Left colon (tissue), 2 donors: ENCODE measurements at places on chromosomes 6 and 20. TPM values are rescaled to one million over a fixed set of nuclear protein-coding genes. Genes with fewer than 3 reads are reported as not detected.

Gene COL11A2
- 0.55 TPM for total RNA-seq

Gene ANGPT4
- total RNA-seq: not detected

DNA sequence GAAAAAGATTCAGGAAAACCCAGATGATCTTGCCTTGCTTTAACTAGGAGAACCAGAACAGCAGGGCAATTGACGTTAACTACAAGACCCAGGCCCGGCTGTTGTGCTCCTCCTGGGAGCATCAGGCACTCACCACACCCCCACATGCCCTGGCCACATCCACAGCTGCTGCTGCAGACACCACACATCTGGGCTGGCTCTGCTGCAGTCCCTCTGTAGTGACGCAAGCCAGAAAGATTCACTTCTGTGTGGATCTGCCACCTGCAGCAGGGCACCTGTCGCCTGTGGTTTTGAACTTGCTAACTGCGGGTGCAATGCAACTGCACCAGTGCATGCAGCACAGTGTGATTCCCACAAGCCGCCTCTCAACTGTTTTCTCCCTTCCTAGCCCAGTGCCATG is 228.8 kb downstream of the SYNDIG1 start:
- DNase-seq: no peak

DNA sequence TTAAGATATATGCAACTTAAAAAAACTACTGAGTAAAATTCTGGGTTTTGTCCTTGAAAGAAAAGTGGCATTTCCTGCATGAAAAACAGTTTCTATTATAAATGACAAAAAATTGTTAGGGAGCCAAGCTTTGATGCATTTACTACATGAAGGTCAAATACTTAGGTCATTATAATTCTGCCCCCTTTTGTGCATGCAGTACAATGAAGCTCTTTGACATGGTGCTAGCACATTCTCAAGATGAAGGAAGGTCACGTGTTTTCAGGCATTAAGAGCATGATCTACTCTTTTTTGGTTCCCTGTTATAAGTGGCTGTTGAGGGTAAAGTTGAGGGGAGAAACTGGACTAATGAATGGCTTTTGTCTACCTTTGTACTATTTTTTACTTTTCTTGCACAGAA is 72.7 kb downstream of the FOXO3 start:
- DNase-seq: no peak

DNA sequence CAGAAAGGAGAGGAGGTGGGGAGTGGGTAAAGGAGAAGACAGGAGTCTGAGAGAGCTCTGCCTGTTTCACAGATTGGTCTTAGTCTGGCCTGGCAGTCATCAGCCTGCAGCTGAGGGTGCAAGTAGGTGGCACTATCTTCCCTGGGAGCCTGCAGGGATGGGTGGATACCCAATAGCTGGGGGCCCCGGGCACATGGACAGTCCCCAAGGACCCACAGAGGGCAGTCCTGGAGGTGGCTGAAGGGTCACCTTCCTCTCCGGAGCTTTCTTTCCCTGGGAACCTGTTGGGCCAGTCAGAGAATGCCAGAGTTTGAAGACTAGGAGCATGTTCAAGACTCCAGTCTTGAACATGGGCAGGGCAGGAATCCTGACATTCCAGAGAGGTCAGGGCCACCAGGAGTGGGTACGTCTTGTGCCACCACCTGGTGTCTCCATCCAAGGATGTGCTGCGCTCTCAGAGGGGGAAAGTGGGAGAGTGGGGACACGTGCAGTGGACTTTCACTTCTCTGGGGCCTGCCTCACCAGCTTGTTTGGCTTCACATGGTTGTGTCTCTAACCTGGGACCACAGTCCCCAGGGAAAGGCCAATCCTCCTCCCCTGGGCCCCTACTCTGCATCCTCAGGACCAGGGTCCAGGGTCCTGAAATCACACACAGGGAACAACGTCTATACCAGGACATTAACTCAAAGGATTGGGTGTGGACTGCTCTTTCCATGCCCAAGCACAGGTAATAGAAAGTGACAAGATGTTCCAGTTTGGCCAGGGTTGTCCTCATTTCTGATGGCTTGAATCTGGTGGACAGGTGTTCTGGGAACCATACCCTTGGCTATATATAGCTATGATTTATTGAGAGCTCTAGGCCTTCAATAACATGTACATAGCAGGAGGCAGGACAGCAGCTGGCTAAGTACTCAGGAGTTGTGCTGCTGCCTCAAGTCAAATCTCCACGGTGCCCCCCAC is 18.0 kb downstream of the AARS2 start:
- DNase-seq: no peak

DNA sequence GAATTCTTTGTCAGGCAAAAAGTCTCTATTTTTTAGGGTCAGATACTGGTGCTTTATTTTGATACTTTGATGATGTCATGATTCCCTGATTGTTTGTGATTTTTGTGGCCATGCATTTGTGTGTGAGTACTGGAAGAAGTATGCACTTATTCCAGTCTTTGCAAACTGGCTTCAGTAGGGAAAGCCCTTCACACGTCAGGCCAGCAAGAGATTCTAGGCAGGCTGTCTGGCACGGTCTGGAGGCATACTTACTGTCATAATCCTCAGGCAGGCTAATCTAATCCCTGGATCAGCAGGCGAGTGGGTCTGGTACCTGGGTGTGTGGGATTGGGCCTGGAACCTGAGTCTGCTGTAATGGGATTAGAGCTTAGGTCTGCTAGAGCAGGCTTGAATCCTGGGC is 391.8 kb upstream of the MMS22L start:
- no peak for DNase-seq

- no peak for DNase-seq
These were observed 69.9 kb upstream of the DDR1 start for GRCh38 chr6:30814146-30815040.

- DNase-seq: no peak
These were observed 11.6 kb upstream of the MTG2 start for GRCh38 chr20:62171245-62171644.
